ENCODE measurements at places on chromosomes 1 and 21. TPM values are rescaled to one million over a fixed set of nuclear protein-coding genes. Genes with fewer than 3 reads are reported as not detected.

The WDR64 gene
- total RNA-seq = not detected

DNA sequence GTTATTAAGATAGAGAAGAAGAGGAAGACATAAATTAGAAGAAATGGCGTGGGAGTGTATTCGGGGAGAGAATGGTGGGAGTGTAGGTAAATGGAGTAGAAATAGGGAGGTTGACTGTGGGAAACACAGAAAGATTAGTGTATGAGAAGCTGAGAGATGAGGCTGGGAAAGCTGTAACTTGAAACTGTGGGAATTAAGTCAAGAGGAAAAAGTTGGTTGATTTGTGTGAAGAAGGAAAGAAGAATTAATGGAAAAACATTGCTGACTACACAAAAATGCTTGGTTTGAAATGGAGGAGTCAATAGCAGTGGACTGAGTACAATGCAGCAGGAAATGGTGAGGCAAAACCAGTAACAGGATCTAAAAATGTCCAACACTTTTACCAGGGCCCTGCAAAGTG lies 448.3 kb downstream of the PTPRC start:
- DNase-seq = no peak

DNA sequence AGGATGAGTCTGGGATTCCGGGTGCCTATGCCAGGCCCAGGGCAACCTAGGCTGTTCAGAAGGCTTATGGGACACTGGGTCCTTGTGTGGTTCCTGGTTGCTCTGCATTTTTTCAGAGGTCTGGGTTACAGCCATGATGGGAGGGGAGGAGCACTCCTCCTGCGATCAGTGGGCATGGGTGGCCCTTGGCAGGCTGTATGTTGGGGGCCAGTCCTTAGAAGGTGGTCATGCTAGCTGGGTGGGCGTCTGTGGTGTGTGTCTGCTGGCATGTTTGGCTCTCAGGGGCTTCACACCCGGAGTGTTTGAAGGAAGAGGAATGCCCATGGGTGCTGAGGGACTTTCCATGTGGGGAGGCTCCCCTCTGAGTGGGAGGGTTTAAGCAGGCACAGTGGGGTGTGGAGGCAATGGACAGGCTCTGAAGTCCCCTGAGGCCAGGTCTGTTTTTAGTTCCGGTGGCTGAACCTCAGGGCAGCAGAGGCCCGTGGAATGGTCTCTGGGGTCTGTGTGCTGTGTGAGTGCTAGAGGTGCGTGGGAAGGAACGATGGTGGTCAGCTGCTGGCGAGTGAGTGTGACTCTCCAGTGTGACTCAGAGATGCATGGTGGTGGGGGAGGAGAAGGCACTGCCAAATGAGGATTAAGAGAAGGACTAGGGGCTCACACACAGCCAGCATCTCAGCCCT lies 25.3 kb downstream of the CACNA1E start:
- DNase-seq = no peak

- DNase-seq = no peak
Measured at GRCh38 chr1:193210996-193211395, 24.6 kb upstream of the B3GALT2 start.

The MIER1 gene
- 25.5 TPM for total RNA-seq

The PLA2G5 gene
- total RNA-seq = 2.9 TPM

The IVNS1ABP gene
- total RNA-seq = 125 TPM
